Kidney (tissue), 22 donors: ENCODE measurements at places on chromosomes 2 and 18. TPM values are rescaled to one million over a fixed set of nuclear protein-coding genes. Genes with fewer than 3 reads are reported as not detected.
A peak's percentile ranks its signal among the peaks of the same experiment; 100 is the strongest.

GRCh38 chr18:14769381-14769780 lies 21.4 kb downstream of the ANKRD30B start:
- no peak for DNase-seq

GRCh38 chr2:121130301-121130850 lies 154.6 kb downstream of the TFCP2L1 start:
- DNase-seq: no peak

GRCh38 chr2:188677142-188677541 lies 297.0 kb upstream of the COL3A1 start:
- no peak for DNase-seq

- DNase-seq: no peak
Observed at GRCh38 chr2:186771395-186771794, 77.5 kb downstream of the FAM171B start.

DNA sequence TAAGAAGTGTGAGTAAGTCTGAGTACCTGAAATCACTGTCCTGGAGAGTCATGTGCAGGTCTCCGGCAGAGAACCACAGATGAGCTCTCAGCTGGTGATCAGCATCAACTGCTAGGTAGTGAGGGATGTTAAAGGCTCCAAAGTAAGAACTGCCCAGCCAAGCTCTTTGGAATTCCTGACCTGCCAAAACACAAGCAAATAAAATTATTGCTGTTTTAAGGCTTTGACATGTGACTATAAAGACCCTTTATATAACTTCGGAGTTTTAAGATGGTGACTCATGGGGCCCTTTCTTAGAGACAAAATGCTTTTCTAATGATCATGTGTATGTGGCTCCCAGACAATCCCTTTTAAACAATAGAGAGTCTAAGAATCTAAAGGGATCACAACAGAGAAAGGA lies 855.7 kb downstream of the TRIB2 start:
- DNase-seq: no peak

DNA sequence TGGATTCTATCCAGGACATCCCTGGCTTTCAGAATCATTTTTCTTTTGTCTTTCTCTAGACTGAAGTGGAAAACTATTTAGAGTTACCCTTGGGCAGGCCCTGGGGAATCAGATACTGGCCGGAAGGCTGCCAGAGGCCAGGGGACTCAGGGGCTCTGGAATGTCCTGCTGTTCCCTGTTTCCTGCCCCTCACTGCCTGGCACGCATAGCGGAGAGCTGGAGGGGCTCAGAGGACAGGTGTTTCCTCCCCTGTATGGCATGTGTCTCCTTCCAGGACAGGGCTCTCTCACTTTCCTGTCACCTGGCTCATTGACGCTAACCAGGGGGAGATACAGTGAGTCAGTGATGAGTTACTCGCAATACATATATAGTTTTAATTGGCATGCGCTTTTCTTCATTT lies 38.8 kb downstream of the DYSF start:
- DNase-seq: no peak

DNA sequence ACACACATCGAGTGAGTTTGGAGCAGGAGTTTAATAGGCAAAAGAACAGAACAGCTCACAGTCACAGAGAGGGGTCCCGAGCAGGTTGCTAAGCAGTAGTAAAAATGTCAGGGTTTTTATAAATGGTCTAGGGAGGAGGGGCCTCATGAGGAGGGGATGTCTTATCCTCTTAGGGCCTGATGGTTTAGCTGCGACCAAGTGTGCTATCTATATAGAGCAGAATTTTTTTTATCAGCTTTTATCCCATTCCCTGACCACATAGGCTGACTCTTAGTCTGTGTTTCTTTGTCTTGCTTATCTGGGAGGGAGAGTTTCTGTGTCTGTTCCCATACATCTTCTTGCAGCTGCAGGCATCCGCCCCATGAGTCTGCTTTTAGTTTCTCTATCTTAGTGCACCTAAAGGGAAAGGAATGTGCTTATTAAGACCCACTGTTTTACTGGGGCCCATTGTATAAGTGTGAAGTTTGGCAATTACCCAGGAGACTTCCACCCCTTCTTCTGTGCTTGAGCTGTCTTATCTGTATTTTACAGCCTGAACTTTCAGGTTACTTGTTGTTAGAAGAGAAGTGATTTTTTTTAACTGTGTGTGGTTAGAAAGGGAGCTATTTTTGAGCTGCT lies 30.4 kb upstream of the GMCL1 start:
- DNase-seq: peak; percentile 91

- no peak for DNase-seq
Observed at GRCh38 chr2:106205488-106205887, 11.4 kb upstream of the UXS1 start.

- no peak for DNase-seq
Observed at GRCh38 chr2:44136252-44136651, 32.4 kb upstream of the PPM1B start.

GRCh38 chr18:35786365-35787042 lies 186.0 kb upstream of the RMP24 start:
- DNase-seq: no peak

MDH1 gene
- total RNA-seq: 147 TPM

- no peak for DNase-seq
Observed at GRCh38 chr2:65450393-65450792, 18.0 kb upstream of the SPRED2 start.

ZNF532 gene
- 76.3 TPM for total RNA-seq

DNA sequence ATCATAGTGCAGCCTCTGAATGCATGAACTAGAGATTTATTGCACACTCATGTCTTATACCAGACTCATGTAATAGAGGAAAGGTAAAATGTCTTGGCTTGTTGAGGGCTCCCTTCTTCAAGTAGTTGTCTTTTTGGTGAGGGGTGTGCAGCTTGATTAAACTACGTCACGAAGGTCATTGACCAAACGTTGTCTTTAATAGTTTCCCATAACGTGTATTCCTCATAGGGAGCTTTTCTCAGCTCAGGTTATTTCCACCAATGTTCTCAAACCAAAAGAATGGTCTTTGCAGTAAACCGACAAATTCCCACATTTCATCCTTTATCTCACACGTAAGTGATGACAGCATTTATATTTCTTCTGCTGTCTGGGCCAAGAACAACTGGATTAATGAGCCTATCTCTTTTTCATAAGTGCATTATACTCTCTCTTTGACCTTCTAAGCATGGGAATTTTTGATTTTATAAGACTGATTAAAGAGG lies 547.7 kb upstream of the ZEB2 start:
- no peak for DNase-seq

BCL11A gene
- 8.7 TPM for total RNA-seq

GRCh38 chr2:63000801-63001200 lies 49.8 kb upstream of the OTX1 start:
- DNase-seq: no peak

TBR1 gene
- total RNA-seq: not detected

GRCh38 chr2:129673234-129673633 lies 306.2 kb upstream of the RAB6C start:
- DNase-seq: no peak

DNA sequence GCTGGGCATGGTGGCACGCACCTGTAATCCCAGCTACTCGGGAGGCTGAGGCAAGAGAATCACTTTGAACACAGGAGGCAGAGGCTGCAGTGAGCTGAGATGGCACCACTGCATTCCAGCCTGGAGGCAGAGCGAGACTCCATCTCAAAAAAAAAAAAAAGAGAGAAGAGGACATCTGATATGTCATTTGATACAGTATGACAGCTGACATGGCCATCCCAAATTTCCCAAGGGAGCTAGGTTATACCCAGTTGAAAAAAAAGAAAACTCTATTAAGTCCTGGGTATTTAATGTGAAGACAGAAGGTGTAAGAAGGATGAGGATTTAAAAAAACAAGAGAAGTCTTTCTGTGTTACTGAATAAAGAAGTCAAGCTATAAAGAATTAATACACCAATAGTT lies 23.3 kb downstream of the CLASP1 start:
- no peak for DNase-seq

SMPD4 gene
- 41.1 TPM for total RNA-seq

DNA sequence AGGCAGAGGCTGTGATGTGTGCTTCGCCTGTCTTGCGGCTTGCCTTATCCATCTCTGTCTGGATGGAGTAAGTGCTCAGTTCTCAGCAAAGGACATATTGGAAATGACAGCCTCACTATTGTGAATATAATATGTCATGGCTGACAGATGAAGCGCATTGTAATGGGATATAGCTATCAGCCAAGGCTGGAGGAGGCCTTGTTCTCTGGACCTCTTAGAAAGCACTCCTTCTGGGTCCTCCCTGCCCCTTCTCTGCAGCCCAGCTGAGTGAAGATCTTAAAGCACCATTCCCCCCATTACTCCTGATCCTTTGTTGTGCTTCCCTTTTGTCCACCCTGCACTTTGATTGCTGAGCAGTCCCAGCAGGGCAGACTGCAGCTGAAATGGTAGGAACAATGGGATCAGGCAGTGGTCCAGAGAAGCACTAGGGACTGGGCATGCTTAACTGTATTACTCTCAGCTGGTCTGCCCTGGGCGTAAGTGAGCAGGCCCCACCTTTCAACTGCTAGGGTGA lies 265.3 kb downstream of the SETBP1 start:
- DNase-seq: no peak

- peak; percentile 27 for DNase-seq
Observed at GRCh38 chr2:9211496-9211895, 4.9 kb downstream of the ASAP2 start.

- DNase-seq: no peak
Observed at GRCh38 chr18:48640566-48641270, 101.9 kb downstream of the CTIF start.

- DNase-seq: no peak
Observed at GRCh38 chr2:99473518-99474083, 16.2 kb downstream of the REV1 start.

DNA sequence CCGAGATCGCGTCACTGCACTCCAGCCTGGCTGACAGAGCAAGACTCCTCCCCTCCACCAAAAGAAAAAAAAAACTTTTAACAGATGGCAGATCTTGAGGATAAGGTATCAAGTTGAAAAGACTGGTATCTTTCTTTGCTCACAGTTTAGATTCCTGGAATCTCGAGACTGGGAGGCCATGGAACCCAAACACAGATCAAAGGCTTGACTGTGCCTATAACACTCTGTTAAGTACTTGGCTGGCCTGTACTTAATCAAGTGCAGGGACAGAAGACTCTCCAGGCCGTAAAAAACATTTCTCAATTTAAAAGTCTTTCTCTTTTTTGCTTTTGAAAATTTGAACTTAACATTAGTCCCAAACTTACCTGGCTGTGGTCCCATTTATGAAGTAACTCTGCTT lies 107.1 kb upstream of the ZNF516 start:
- DNase-seq: peak; percentile 51

GRCh38 chr2:27136751-27137150 lies 2.3 kb upstream of the PREB start:
- DNase-seq: no peak

DNA sequence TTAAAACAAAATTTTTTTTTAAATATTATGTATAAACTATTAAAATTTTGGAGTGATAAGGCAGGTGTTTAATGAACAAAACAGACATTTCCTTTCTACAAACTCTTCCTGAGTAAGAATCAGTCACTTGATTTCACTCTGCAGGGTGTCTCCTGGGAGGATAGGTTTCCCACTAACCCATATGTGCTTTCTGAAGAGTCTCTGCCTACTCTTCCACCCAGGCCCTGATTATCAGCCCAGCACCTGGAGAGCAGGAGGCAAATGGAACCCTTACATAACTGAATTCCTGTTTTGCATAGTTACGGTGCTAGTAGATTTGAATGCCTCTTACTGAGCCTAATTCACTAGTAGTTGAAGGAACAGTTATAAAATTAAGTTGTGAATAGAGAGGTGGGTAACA lies 1718.6 kb downstream of the SUCLG1 start:
- DNase-seq: no peak
